ENCODE measurements at places on chromosomes 13 and 19.

- DNase-seq: no peak
These were observed 124.6 kb downstream of the COL4A2 start for GRCh38 chr13:110431425-110432294.

- no peak for DNase-seq
These were observed 583 bp upstream of the LDLR start for GRCh38 chr19:11088506-11089253.

- DNase-seq: no peak
These were observed 132.3 kb downstream of the LIG4 start for GRCh38 chr13:108083056-108083455.

GRCh38 chr13:113762538-113762937, 3.5 kb downstream of the TMEM255B start:
- DNase-seq: no peak

- DNase-seq: no peak
These were observed 132.5 kb upstream of the ARGLU1 start for GRCh38 chr13:106700439-106700838.

DNA sequence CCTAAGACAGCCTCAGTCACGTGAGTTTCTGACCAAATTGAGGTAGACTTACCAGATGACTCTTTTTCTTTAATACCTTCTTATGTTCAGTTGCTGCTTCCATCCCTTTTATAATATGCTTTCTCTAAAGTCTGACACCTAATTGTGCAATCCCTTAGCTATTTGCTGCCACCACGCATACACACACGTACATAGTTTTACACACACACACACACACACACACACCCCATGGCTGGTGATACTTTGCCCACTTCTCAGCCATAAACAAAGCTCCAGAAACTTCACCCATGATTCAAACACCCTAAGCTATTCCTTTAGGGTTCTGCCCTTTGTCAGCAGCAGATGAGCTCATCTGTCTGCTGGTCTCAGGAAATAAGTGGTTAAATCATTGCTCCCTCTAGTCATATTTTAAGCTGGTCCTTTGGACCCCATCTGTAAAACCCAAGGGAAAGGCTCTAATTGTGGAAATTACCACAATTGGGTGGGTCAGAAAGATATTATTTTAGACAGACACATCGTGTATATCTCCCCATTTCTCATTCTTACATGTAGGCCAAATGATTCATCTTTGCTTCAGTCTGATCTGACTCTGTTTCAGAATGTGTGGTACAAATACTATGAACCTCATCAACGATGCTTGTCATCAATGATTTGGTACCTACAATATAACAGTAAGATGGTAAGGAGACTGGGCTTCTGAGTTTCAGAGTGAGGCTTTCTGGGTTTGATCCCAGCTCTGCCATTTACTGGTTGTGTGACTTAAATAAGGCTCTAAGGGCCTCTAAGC, 69.2 kb downstream of the NALCN start:
- no peak for DNase-seq

DNA sequence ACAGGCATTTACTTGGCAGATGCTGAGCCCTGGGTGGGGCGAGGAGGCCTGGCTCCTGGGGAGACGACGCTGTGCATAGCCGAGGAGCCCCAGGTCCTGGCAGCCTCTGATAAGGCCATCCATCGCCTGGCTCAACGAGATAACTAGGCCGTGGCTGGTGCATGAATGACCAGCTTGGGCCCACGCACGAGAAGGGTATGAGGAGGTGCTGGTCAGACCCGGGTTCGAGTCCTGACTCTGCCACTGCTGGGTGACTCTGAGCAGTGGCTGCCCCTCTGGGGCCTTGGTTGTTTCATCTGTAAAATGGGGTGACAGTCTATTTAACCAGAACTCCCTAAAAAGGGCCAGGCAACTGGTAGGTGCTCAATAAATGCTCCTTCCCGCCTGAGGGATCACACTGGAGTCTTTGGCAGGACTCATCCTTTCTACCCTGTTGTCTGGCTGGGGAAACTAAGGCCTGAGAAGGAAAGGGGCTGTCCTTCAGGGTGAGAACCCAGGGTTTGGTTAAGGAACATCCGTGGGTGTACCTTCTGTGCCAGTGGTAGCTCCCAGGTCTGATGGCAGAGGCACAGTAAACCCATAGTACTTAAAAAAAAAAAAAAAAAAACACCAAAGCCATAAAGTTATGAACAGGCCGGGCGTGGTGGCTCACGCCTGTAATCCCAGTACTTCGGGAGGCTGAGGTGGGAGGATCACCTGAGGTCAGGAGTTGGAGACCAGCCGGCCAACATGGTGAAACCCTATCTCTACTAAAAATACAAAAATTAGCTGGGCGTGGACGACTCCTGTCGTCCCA, 8.1 kb upstream of the ARRDC2 start:
- DNase-seq: no peak

DNA sequence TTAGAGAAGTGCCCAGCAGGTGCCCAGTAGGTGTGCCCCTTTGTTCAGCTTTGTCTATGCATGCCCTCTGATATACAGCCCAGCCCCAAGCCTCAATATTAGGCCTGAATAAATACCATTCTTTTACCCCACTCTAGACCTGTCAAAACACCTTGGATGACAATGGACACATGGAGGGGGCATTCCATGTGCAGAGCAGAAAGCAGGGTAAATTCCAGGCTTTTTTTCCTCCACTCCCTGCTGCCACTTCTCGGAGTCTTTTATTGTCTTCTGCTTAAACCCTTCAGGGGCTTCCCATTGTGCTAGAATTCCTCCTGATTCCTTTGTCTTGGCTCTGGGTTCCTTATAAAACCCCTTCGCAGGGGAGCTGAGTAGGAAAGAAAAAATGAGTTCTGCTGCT, 5.8 kb upstream of the FRY start:
- no peak for DNase-seq

DNA sequence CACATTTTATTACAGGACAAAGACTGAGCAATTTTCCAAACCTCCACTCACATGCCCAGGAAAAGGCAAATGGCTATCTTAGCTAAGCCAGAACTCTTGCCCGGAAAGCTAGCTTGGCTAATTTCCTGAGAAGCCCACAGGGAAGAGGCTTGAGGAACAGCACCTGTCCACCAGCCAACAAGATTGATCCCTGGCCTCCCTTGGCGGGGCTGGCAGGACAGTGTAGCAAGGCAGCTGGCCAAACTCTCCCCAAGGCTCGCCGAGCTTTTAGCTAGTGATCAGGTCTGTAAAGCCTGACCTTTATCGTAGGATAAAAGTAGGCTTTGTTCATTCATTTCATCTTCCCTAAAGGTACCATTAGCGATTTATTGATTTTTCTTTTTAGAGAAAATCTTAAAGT, 101.4 kb downstream of the UQCRFS1 start:
- no peak for DNase-seq

- DNase-seq: no peak
These were observed 40.9 kb downstream of the ZNF846 start for GRCh38 chr19:9727644-9728043.

GRCh38 chr13:29111446-29111845, 291.3 kb downstream of the MTUS2 start:
- DNase-seq: no peak

DNA sequence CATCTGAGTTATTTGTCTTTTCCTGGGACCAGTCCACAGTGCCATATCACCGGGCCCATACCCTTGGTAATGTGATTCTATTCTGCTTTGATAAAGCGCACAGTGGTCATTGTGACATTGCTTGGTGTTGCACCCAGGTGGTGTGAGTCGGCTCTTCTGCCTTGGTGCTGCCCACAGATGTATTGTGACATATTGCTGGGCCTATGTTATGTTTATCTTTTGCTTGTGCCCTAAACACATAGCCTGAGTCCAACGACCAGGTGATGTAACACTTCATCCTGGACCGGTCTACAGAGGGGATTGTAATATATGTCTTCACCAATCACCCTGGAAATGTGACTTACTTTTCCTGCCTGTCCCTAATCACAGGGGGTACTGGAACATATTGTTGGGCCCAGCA, 23.7 kb upstream of the ZNF254 start:
- DNase-seq: no peak

- DNase-seq: no peak
These were observed 3.1 kb downstream of the ANKRD24 start for GRCh38 chr19:4185413-4186086.

GRCh38 chr13:30807392-30807791, 72.0 kb downstream of the ALOX5AP start:
- DNase-seq: no peak

GRCh38 chr19:43028866-43029265, 2.6 kb upstream of the PSG11 start:
- no peak for DNase-seq

- DNase-seq: no peak
These were observed 37.1 kb downstream of the SMAD9 start for GRCh38 chr13:36882829-36883390.

DNA sequence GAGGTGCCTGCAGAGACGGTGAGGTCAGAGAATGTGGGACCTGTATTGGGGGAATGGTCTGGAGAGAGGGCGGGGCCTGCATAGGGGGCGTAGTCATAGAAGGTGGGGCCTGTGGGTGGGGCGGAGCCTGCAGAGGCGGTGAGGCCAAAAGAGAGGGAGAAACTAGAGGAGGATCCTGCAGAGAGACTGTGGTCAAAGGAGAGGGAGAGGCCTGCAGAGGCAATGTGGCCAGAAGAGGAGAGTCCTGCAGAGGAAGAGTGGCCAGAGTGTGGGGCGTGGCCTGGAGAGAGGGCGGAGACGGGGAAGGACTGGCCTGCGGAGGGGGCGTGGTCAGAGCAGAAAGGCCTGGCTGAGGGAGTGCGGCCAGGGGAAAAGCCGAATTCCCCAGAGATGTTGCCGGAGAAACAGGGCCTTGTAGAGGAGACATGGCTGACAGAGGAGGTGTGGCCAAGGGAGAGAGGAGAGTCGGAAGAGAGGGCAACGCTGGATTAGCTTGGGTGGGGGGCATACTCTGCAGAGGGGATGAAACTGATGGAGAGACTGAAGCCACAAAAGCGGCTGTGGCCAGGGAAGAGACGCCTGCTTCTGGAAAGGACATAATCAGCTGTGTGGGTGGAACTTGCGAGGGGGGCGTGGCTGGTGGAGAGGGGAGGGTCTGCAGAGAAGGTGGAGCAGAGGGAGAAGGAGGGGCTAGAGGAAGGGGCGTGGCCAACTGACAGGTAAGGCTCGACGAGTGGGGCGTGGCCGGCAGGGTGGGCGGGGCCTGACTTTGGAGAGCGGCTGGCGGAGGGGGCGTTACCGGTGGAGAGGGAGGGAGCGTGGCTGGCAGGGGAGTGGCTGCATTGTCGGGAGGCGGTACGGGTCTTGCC, 2.5 kb downstream of the PRR36 start:
- peak; percentile 28 for DNase-seq

DNA sequence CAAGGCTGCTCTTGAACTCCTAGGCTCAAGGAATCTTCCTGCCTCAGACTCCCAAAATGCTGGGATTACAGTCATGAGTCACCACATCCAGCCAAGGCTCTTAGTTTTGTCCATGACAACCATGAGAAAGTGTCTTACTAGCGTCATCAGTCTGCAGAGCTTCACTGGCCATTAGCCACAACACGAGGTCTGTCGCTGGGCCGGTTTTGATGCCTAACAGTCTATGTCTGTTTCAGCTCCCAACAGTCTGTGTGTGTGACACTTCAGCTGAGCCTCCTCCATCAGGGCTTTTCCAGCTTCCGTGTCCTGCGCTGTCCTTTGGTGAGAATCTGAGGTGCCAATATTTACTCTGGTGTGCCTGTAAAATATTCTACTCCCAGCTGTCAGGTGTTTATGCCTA, 47.6 kb downstream of the CEP89 start:
- DNase-seq: peak; percentile 63

DNA sequence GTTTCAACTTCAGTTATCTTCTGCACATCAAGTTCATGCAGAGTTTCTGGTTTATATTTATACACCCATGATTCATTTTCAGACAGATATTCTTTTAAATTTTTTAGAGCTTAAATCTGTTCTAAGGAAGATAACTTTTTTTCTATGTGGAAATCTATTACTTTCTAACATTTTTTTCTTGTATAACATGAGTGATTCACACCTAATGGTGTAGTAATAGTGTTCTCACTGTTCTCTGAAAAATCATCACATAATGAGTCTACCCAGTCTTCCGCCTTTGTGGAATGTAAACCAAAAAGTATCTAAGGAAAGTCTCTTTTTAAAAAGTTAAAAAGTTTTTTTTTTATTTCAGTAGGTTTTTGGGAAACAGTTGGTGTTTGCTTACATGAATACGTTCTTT, 70.8 kb downstream of the FNDC3A start:
- DNase-seq: no peak

GRCh38 chr13:60431108-60431700, 34.2 kb downstream of the TDRD3 start:
- DNase-seq: no peak

DNA sequence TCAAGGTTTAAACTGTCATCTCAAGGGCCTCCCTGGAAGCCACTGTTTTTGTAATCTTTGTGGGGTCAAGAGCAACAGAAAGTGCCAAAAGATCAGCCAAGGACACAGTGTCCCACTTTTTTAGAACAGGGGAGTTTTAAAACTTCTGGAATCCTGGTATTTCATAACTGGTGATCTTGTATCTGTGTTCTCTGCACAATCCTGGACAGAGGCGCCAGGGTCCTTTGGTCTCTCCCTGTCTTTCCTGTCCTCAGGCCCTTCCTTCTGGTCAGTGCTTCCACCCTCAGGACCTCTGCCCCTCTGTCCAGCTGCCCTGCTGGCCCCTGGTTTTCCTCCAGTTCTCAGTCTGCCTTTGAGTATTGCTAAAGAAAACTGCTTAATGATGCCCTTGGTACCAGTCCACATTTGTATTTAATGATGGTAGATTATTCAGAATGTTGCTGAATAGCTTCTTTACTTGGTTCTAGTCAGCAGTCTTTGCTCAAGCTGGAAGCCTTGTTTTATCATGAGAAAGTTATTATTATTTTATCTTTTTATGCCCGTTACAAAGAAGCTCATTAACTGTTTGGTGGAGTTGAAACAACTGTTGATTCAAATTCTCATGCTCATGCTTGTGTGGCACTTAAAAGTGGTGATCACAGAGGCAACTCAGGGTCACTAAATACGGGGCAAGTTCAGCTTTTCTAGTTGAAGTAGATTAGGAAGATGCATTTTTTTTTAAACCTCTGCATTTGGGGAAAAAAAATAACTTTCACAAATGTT, 47.5 kb downstream of the WASF3 start:
- no peak for DNase-seq

GRCh38 chr13:106187501-106188095, 347.9 kb downstream of the EFNB2 start:
- DNase-seq: no peak

DNA sequence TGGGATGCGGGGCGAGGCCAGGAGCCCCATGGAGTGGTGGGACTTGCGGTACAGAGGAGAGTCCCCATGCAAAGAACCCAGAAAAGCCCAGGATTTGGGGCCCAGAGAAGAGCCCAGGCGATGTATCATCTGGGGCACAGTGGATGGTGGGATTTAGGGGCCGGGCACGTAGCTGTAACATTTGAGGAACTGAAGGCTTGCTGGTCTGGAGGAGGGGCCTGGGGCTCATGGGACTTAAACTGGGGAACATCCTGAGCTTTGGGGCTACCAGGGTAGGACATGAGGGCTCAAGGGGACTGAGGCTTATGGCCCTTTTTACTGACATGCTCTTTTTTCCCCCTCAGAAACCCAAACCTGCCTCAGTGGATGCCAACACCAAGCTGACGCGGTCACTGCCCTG, 13.5 kb downstream of the MED25 start:
- no peak for DNase-seq
